A673 (cell line): ENCODE measurements at places on chromosomes 3 and 15.

- H3K4me1 ChIP-seq = no peaks in the 10 kb centered on the region
- H3K4me3 ChIP-seq = no peak overlapping the region
- no peak for DNase-seq
- no peaks in the 10 kb centered on the region for H3K36me3 ChIP-seq
Measured at GRCh38 chr15:101560722-101561583, 71.4 kb upstream of the PCSK6 start.

DNA sequence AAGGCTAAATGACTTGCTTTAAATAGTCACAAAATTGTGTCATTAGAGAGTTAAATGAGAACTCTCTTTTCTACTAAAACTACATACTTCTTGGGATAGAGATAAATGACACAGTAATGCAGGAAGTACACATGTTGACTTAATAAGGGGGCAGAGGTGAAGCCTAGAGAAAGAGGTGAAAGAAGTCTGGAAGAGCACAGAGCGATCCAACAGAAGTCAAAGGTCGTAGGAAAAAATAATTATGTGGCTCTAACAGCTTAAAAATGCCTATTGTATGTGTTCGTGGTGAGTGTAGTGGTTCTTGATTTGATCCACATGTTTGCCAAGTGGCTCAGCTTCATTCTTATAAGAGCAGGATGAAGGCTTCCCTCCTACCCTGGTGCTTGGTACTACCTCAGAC is 61.7 kb downstream of the TMEM212 start:
- no peaks in the 10 kb centered on the region for H3K4me1 ChIP-seq
- H3K36me3 ChIP-seq = no peaks in the 10 kb centered on the region
- no peaks in the 10 kb centered on the region for H3K27me3 ChIP-seq
- H3K27ac ChIP-seq = no peak overlapping the region
- no peak overlapping the region for H3K4me3 ChIP-seq

GRCh38 chr15:90540768-90541167 is 11.0 kb downstream of the CRTC3 start:
- no peak for DNase-seq
- peaks cover 7% of the 10 kb centered on the region for H3K36me3 ChIP-seq
- H3K4me3 ChIP-seq = no peak overlapping the region
- peaks cover 14% of the 10 kb centered on the region for H3K4me1 ChIP-seq
- H3K27ac ChIP-seq = no peak overlapping the region

DNA sequence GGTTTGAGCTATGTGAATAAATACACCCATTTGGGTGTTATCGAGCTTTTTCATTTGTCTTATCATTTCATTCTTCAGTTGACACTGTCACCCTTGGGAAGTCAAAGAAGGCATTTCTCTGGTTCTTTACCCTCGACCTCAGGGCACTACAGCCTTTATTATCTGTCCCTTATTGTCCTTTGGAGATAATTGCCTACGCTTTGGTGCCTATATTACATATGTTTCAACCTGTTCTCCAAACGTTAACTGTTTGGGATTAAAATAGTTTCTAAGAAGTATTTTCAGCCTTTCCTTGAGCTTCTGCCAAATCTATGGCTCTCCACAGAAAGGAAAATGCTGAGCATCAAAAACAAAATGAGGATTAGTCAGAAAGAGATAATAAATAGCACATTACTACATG is 395.4 kb upstream of the ADAMTS9 start:
- H3K27me3 ChIP-seq = no peaks in the 10 kb centered on the region
- DNase-seq = no peak
- no peaks in the 10 kb centered on the region for H3K4me1 ChIP-seq
- H3K27ac ChIP-seq = no peak overlapping the region

- no peak overlapping the region for H3K27ac ChIP-seq
- H3K4me1 ChIP-seq = no peaks in the 10 kb centered on the region
- H3K27me3 ChIP-seq = no peaks in the 10 kb centered on the region
- no peaks in the 10 kb centered on the region for H3K36me3 ChIP-seq
- DNase-seq = no peak
Measured at GRCh38 chr3:133840767-133841166, 35.2 kb downstream of the SRPRB start.

- DNase-seq = no peak
- H3K27me3 ChIP-seq = no peaks in the 10 kb centered on the region
- no peaks in the 10 kb centered on the region for H3K36me3 ChIP-seq
- H3K4me3 ChIP-seq = no peak overlapping the region
- no peak overlapping the region for H3K27ac ChIP-seq
- H3K4me1 ChIP-seq = no peaks in the 10 kb centered on the region
Measured at GRCh38 chr3:23624305-23624704, 181.4 kb upstream of the UBE2E1 start.

- no peak overlapping the region for H3K27ac ChIP-seq
- DNase-seq = peak; percentile 10
- no peaks in the 10 kb centered on the region for H3K36me3 ChIP-seq
- no peaks in the 10 kb centered on the region for H3K27me3 ChIP-seq
Measured at GRCh38 chr3:36408146-36408545, 27.8 kb downstream of the STAC start.

DNA sequence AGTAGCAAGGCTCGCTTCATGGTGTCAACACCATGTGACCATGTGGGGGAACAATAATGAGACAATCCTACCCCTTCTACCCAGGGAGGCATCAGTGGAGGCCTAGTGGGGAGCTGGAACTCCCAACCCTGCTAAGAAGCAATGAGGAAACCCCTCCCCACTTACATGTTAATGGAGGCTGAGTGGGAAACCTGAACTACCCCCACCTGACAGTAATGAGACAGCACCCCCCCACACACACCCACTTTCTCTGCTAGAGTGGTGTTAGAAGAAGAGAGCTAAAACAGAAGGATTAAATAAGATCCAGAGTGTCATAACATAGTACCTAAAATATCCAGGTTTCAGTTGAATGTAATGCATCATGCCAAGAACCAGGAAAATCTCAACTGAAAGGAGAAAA is 78.6 kb downstream of the NEO1 start:
- H3K27ac ChIP-seq = no peak overlapping the region
- H3K36me3 ChIP-seq = no peaks in the 10 kb centered on the region
- DNase-seq = no peak
- H3K4me3 ChIP-seq = no peak overlapping the region

- no peak overlapping the region for H3K27ac ChIP-seq
- H3K4me3 ChIP-seq = peak overlapping the region; percentile 17
- H3K4me1 ChIP-seq = peaks cover 6% of the 10 kb centered on the region
- no peak for DNase-seq
- H3K27me3 ChIP-seq = no peaks in the 10 kb centered on the region
Measured at GRCh38 chr3:43769885-43770425, 79.2 kb downstream of the ABHD5 start.
